ENCODE measurements at places on chromosomes 4 and X.

GRCh38 chr4:90120037-90120436, 7.2 kb upstream of the CCSER1 start:
- no peak for DNase-seq

- no peak for DNase-seq
These were observed 137.8 kb upstream of the HS3ST1 start for GRCh38 chr4:11566444-11567022.

GRCh38 chrX:31280580-31280979, 208.7 kb upstream of the FTHL17 start:
- no peak for DNase-seq

DNA sequence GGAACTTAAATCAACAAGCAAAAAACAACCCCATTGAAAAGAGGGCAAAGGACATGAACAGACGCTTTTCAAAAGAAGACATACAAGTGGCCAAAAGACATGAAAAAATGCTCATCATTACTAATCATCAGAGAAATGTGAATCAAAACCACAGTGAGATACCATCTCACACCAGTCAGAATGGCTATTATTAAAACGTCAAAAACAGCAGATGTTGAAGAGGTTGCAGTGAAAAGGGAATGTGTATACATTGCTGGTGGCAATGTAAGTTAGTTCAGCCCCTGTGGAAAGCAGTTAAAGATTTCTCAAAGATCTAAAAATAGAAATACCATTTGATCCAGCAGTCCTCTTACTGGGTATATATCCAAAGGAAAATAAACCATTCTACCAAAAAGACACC, 22.6 kb downstream of the RTL9 start:
- DNase-seq = no peak

DNA sequence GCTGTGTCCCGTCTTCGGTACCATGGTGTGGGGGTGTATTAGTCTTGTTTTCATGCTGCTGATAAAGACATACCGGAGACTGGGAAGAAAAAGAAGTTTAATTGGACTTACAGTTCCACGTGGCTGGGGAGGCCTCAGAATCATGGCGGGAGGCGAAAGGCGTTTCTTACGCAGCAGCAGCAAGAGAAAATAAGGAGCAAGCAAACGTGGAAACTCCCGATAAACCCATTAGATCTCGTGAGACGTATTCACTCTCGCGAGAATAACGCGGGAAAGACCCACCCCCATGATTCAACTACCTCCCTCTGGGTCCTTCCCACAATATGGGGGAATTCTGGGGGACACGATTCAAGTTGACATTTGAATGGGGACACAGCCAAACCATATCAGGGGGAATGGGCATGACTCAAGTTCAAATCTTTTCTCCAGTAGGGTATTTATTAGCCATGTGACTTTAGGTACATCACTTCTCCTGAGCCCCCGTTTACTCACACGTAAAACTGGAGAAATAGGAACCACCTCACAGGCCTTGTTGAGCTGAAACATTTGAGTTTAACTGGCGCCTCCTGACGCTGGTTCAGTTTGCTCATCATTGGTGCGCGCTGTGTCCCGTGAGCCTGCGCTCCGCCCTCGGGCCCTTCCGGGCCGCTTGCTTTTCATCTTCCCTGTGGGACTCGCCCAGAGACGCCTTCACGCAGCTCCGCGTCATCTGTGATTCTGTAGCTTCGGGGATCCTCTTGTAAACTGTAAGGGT, 35.5 kb upstream of the FAT1 start:
- no peak for DNase-seq

- DNase-seq = no peak
These were observed 37.0 kb upstream of the ATP6AP2 start for GRCh38 chrX:40543661-40544328.

GRCh38 chr4:74501579-74501978, 56.6 kb downstream of the AREG start:
- DNase-seq = no peak

DNA sequence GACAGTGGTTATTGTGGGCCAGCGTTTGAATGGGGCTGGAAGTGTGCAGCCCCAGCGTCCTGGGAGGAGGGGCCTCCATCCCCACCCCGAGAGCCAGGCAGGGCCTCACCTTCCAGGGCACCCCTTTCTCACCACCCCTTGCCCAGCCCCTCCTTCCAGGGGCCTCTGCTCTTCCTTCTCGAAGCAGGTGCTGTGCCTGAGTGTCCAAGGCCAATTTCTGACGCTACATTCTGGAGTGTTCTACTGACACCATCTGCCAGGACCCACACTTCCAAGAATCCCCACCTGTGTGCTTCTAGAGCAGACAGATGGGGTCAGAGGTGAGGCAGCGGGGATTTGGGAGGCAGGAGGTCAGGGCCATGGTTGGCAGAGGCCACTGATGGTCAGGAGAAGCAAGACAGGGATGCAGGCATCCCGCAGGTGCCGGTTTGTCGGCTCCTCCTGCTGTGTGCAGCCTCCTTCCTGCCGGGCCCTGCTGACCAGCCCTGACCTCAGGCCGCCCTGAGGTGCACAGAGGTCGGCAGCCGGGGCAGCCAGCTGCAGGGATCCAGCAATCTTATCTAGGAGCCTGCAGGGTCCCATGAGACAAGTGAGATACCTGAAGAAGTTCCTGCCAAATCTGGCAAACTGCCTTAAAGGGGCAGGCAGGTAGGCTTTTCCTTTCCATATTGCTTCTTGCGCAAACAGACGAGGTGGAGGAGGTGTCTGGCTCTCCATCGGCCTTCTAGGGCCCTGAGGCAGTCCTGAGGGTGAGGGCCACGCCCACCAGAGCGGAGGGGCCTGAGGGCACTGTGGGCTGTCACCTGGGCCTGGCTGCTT, 18.8 kb downstream of the MSANTD1 start:
- DNase-seq = peak; percentile 13

DNA sequence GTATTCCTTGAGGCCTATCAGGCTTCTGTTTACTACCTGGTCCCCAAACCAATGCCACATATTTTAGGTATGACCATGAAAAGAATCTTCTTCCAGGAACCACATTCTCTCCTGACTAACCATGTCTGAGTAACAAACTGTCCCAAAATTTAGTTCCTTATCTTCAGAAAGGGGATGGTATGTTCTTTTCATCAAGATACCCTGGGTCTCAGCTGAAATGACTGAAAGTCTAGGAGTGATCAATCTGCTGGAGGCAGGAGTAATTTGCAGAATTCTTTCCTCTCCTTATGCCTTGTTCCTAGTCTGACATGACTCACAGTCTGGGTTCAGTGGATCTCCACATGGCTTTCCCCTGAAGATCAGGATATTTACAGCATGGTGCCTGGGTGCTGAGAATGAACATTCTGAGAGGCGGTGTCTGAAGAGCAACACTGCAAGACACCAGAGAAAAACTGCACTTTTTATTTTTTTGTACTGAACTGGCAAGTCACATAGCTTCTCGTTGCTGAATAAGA, 665.5 kb downstream of the TLL1 start:
- no peak for DNase-seq

GRCh38 chrX:108138814-108139702, 47.5 kb downstream of the ATG4A start:
- DNase-seq = no peak

GRCh38 chr4:77634132-77634785, 28.6 kb downstream of the CXCL13 start:
- DNase-seq = no peak

GRCh38 chrX:112066813-112067212, 15.8 kb downstream of the TRPC5 start:
- no peak for DNase-seq

- DNase-seq = no peak
These were observed 479 bp downstream of the BRCC3 start for GRCh38 chrX:155071694-155072280.

GRCh38 chr4:89491761-89492160, 184.2 kb upstream of the GPRIN3 start:
- DNase-seq = no peak

- no peak for DNase-seq
These were observed 7.3 kb downstream of the VEGFD start for GRCh38 chrX:15376956-15377355.

DNA sequence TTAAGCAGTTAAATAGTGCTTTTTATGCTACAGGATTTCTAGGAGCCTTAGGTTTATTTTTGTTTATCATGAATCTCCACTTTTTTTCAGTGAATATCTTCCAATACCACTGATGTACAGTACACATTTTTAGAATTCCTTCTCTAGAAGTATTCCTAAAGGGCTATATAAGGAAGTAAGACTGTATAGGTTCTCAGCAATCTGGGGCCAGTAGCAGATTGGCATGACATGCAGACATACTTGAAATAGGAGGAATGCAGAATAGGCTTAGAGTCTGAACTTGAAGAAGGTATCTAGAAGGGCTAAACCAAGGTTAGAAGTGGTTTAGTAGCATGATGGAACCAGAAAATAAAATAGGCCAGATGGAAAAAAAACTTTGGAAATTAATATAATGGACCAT, 29.8 kb downstream of the HEPH start:
- no peak for DNase-seq

GRCh38 chr4:3811621-3812020, 45.4 kb downstream of the ADRA2C start:
- no peak for DNase-seq
